Uterus (tissue), 4 donors: ENCODE measurements at places on chromosomes 12 and 14.

GRCh38 chr12:24416423-24417109 lies 467.1 kb upstream of the SOX5 start:
- DNase-seq, result no peak

DNA sequence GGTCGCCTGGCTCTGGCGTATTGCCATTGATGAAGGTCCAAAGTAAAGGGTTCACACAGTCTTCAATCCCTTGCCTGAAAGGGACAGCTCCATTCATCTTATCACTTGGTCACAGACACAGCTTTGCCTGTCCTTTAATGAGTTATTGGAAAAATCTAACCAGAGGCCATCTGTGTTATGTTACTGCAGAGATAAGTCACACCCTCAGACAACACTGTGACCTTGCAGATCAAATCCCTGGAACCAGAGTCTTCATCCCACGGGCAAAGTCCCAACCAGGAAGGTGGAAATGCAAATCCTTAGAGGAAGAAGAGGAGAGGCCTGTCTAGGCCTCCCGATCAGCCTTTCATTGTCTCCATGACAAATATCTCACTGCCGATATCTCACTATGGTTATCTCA lies 68.3 kb upstream of the SCN8A start:
- DNase-seq, result no peak

- no peak for DNase-seq
These were observed 17.2 kb downstream of the PPFIBP1 start for GRCh38 chr12:27541031-27541719.

GRCh38 chr12:60644076-60644475 lies 1048.2 kb downstream of the SLC16A7 start:
- no peak for DNase-seq

DNA sequence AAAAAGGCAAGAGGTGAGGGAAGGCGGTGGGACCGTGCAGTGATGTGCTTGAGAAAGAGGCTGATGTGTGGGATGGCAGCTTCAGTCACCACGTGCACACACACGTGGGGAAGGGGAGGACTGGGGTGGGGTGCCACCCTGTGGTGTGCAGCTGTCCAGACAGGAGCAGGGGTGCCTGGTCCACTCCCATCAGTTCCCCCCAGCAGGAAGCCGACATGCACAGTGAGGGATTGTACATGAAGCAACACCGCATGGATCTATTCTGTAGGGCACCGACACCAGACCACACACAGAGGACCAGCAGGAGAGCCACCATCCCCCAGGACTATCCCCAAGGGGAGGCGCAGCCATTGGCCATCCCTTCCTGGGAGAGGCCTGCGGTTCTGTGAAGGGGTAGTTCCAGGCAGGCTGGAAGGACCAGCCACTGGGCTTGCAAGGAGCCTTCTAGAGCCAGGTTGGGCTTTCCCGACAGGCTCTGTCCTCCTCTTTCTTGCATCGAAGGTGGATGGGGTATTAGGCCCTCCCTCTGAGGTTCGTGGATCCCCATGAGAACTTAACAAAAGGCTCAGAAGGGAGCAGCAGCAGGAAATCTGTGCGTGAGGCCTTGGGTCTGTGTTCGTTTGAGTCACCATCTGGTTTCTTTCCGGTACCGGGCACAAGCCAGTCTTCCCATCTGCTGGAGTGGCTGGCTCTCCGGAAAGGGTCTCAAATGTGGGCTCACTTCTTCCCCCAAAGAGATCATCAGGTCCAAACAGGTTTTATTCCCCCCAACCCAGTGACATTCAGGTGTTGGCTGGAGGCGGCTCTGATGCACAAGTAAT lies 59.8 kb downstream of the PLEKHG3 start:
- DNase-seq, result peak; percentile 49

- no peak for DNase-seq
These were observed 745.8 kb downstream of the SLC6A15 start for GRCh38 chr12:84166812-84167211.

GRCh38 chr14:92922883-92923743 lies at the start of gene CHGA:
Gene CHGA, plus strand, starts transcription at chr14:92923150. Its CDS starts 210 bp downstream, at chr14:92923360.
- peak; percentile 31 for DNase-seq

DNA sequence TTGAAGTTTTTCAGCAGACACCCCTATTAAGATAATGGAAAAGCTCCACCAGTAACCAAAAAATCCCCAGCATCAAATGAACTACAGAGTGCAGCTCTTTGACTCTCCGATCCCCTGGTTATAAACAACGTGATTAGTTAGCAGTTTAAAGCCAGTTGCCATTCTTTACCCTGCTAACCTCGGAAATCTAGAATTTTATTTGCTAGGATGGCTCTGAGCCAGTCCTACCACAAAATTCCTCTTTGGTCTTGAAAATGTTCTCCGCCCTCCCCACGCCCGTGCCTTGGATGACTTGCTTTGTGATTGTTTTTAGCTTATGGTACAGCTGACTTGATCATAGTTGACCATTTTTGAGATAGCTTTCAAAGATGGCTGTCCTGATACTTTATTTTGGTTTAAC lies 1.2 kb downstream of the KLHDC2 start:
- no peak for DNase-seq
